ENCODE measurements at places on chromosomes 2 and 18. TPM values are rescaled to one million over a fixed set of nuclear protein-coding genes. Genes with fewer than 3 reads are reported as not detected.

DNA sequence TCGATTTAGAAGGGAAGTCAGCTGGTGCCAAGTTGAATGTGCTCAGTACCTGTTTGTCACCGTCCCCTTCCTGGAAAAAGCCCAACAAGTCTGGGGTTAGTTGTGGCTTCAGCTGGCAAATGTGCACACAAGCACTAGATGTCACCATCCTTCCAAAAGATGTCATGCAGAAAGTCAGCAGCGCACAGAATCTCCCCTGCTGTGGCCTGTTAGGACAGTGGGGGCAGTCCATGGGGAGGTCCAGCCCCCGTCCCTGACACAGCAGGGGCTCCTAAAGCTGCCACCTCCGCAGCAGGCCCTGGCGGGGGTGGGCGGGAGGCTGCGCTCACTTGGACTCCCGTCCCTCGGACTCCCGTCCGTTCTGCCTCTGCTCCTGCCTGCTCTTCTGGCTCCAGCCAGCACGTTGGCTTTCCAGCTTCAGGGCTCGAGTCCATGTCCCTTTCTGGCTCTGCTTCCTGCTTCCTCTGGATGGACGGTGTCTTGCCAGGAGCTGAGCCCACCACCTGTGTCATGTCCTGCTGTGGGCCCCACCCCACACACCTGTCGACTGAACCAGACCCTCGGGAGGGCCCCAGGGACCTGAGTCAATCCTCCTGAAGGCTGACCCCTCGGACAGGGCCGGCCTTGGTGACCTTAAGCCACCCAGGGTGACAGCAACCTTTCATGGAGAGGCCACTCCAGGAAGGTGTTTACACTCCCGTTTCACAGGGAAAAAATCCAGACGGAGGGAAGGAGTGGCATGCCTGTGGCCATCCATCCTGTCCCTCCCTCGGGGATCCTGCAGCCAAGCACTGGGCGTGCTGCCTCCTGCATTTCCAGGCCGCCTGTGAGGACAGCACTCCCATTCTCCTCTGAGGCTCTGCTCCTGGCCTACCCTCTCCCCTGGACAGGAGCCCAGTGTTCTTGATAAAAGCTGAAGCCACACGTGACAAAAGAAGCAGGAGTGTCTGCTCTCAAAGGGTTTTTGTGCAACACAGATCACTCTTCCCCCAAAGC, 8.5 kb downstream of the RAB17 start:
- no peak for DNase-seq

DNA sequence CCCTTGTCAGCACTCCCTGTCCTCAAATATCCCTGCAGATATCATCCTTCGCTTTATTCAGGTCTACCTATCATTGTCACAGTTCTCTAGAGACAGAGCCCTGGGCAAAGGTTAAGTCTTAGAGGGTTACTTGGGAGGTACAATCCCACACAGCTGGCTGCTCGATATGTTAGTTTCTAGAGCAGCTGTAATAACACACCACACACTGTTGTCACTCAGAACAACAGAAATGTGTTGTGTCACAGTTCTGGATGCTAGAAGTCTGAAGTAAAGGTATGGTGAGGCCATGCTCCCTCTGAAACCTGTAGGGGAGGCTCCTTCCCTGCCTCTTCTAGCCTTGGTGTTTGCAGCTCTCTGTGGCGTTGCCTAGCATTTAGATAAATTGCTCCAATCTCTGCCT, 9.9 kb upstream of the RAPGEF4 start:
- DNase-seq, result no peak

- DNase-seq, result no peak
Measured at GRCh38 chr2:105368759-105369408, 30.0 kb downstream of the FHL2 start.

DNA sequence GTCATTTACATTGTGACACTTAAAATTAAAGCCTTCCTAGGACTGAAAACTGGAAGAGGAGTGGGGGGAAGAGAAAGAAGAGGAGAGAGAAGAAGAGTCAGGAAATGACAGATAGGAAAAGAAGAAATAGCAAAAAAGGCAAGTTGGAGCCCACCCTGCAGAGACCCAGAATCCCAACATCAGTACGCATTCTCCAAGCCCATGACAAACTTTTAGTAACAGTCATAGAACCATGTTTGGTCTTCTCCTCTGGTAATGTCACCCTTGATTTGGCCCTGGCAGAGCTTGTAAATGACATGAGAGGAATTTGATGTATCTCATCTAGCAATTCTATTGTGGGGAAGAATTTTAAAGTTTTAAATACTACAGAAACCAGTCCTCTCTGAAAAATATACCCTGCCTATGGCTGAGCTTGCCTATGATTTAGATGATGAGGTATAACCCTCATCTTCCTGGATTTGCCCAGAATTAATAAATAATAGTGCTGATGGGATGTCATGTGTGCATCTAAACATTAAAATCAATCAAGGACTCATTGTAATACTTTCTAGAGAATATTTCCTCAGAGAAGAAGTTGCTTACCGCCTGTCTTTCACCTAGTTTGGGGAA, 40.2 kb downstream of the APOB start:
- no peak for DNase-seq

- no peak for DNase-seq
Measured at GRCh38 chr2:231720292-231720986, 12.1 kb downstream of the PTMA start.

DNA sequence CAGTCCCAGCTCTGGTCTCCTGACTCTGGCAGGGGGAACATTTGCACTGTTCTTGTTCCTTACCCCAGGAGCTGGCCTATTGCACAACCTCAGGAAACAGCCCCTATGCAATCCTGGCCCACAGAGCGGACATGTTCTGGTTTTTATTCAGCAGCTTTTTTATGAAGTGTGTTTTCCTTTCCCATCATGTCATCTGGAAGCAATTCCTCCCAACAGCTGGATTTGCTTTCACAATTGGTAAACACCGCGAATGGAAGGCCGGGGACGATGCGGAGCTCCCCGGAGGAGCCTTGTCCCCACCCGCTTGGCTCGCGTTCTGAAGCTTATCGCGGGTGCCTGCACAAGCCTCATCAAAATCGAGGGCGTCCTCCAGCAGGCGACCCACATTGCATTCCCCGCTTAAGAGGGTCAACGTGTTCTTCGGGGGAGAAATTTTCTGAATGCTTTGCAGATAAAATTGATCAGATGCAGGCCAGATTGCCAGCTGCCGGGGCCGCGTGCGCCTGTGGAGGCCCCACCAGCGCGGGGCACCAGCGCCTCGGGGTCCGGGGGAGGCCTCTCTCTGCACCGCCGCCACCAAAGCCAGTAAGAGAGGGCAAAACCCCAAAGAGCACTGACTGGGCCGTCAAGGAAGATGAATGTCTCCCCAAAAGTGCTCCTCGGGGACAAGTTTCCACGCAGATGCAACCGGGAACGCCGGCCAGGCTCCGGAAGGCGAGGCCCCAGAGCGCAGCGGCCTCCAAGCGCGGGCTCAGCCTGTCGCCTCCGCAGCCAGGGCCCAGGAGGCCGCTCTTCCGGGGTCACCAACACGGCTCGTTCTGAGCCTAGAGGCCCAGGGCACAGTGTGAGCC, 60.3 kb upstream of the SP3 start:
- DNase-seq, result no peak

DNA sequence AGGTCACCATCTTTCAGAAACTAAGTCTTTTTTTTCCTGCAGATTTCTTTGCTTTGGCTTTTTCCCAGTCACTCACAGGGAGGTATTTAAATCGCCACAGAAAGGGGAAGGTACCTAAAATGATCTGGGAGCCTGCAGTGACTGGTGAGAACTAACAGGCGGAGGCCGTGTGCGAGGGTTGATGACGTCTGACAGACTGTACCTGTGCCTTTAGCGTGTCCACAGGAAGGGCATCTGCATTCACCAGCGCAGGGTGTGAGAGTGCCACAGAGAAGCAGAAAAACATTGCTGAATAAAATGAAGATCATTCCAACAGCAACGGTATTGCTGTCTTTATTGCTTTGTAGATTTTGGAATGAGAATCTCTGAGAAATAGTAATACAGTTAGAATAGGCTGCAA, 5.7 kb downstream of the CTDP1 start:
- no peak for DNase-seq

DNA sequence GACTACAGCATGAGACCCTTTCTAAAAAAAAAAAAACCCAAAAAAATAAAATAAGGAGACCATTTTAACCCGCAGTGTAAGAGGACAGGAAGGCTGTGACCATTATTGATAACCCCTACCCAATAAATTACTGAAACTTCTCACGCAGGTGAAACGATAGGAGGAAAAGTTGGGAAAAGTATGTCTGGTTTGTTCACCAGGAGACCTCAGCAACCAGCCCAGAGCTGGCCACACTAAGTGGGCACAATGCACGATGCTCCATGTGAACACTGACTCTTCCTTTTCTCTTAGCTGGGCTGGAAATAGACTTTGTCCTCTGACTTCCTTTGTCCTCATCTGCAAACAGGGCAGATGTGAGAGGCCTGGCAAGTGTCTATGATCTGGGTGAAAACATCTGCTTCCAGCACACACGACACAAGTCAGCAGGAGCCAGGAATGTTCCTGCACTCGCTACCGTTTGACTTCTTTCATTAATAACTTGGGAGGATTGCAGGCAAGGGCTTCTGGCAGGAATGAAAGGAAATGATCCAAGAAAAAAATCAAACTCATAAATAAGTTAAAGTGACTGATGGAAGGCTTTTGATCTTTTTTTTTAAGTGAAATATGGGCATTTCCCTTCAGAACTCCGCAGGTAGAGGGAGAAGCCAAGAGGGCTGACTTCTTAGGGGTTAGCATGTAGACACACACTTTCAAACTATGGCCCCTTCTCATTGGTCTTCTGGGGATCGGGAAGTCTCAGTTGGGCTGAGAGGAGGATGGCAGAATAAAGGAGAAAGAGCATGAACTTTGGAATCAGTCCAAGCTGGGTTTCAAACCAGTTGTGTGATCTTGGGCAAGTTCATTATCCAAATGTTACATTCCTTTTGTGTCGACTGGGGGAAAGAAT, 137.4 kb upstream of the MYCN start:
- DNase-seq, result no peak

- peak; percentile 83 for DNase-seq
Measured at GRCh38 chr2:195656161-195656858, 716 bp upstream of the SLC39A10 start.

MRO gene
- not detected for total RNA-seq

LYPD6B gene
- total RNA-seq, result 2.1 TPM

All from mammary epithelial cell (primary cell).